CD8-positive, alpha-beta memory T cell (primary cell): ENCODE measurements at places on chromosomes 6 and 20.

DNA sequence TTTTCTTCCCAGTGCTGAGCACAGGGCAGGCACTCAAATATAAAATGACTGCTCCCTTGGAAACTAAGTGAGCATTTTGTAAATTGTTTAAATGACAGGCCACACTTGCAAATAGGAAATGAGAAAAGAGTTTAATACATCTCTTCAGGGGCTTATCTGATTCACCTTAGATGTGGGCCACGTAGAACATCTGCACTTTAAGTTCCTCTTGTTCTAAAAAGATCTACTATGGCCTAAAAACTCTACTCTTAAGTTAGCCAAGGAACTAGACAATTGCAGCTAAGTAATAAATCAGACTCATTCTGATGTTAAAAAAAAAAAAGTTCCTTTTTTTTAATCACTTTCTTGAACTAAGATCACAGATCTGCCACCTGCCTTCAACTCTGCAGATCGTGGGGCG is 126.3 kb downstream of the KIF16B start:
- no peak for DNase-seq

DNA sequence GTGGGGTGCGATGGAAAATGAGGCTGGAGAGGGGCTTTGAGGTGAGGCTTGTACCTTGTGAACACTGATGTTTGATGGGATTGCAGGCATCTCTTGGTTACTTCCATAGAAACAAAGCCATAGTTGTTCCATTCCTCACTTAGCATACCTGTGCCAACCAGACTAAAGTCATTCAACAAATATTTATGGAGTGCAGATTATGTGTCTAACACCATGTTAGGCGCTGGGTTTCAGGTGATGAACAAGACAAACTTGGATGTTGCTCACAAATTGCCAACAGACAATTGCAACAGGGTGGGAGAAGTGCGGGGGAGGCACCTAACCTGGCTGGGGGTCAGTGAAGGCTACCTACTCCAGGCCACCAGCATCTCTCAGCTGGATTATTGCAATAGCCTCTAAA is 1.5 kb downstream of the TTPAL start:
- DNase-seq = no peak

- DNase-seq = no peak
Observed at GRCh38 chr20:3248167-3248992, 9.4 kb upstream of the SLC4A11 start.

- no peak for DNase-seq
Observed at GRCh38 chr6:136408204-136408603, 118.6 kb upstream of the BCLAF1 start.
